Keratinocyte (primary cell): ENCODE measurements at places on chromosomes 13 and 19.

DNA sequence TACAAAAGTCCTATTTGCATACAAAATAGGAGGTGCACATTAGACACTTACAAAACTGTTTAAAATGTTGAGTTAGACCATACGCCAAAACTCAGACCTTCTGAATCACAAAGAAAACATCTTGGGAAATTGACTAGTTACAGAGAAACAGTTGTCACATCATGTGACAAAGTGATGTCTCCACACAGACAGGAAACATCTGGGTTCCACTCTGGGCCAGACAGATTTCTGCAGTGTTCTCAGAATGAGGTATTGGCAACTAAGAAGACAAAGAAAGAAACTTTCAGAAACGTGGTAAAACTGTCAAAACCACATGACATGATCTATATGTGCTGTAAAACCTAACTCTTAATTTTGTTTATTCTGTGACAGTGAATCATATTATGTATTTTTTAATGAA is 6.7 kb downstream of the ZNF793 start:
- DNase-seq: no peak

GRCh38 chr19:40465025-40465556 is 454 bp downstream of the BLVRB start:
- DNase-seq: no peak

DNA sequence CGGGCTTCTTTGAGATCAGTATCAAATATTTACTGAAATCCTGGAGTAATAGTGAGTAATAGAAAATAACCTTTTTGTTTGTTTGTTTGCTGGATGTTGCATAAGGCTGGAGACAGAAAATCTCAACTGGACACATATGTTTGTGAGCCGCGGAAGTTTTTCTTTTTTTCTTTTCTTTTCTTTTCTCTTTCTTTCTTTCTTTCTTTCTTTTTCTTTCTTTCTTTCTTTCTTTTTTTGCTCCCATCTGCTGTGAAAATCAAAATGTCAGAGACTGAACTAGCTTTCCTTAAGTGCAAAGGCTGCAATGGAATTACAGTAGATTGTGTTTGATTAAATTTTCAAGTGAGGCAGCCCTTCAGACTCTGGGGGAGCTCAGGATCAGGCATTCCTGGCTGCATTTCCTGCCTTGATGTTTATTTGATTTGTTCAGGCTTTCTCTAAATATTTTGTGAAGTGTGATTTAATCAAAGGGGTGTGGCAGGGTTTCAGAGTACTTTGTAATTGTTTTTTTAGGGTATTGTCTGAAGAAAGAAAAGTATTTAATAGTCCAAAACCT is 319 bp downstream of the FRY start:
- no peak for DNase-seq

GRCh38 chr19:3507371-3508120 is 1.4 kb downstream of the FZR1 start:
- DNase-seq: no peak

GRCh38 chr19:18436671-18437490 is 1.1 kb downstream of the ISYNA1 start:
- no peak for DNase-seq

DNA sequence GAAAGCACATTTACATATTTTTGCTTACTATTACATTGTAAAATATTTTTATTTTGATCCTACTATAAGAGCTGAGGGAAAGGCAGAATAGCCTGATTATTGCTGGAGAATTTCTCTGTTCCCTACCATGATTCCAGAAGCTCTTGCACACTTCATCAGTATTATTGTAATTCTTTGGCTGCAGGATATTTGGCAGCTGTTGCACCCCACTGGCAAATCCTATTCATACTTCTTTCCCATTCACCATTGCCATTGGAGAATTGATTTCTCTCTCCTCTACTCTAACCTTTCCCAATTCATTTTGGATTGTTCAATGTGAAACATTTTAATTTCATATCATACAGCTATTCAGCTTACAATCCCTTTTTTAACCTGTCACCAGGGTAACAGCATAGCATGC is 238.0 kb downstream of the GGACT start:
- DNase-seq: no peak

DNA sequence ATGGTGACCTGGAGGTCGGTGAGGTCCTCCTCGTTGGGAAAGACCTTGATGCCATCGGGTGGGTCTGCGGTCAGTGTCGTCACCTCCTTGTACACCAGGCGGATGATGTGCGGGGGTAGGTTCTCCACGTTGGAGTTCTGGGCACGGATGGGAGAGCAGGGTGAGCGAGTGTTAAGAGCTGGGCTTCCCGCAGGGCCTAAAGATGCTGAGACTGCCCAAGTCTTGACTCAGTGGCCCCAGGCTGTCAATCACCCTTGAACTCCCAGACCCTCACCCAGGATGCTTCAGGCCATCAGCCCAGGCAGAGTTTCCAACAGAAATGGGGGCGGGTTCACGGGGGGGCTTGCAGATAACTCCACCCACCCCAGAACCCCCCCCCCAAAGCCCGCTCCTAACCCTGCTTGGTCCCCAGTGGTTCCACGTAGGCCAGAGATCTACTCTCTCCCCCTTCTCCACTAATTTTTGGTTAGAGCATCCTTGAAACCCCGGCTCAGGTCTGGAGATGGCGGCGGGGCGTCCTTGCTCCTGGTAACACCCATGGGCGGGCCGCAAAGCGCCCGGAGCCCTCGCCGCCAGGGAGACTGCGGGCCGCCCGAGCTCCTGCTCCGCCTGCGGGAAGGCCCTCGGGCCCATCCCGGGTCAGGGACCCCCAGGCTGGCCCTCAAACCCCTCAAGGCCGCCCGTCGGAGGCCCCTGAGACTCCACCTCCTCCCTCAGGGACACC is 600 bp downstream of the UBE2S start:
- no peak for DNase-seq

- no peak for DNase-seq
Measured at GRCh38 chr19:16779539-16780163, 49.5 kb upstream of the SIN3B start.

GRCh38 chr13:37889102-37889501 is 19.5 kb upstream of the TRPC4 start:
- no peak for DNase-seq

GRCh38 chr13:70043685-70044084 is 63.9 kb upstream of the ATXN8OS start:
- DNase-seq: no peak

DNA sequence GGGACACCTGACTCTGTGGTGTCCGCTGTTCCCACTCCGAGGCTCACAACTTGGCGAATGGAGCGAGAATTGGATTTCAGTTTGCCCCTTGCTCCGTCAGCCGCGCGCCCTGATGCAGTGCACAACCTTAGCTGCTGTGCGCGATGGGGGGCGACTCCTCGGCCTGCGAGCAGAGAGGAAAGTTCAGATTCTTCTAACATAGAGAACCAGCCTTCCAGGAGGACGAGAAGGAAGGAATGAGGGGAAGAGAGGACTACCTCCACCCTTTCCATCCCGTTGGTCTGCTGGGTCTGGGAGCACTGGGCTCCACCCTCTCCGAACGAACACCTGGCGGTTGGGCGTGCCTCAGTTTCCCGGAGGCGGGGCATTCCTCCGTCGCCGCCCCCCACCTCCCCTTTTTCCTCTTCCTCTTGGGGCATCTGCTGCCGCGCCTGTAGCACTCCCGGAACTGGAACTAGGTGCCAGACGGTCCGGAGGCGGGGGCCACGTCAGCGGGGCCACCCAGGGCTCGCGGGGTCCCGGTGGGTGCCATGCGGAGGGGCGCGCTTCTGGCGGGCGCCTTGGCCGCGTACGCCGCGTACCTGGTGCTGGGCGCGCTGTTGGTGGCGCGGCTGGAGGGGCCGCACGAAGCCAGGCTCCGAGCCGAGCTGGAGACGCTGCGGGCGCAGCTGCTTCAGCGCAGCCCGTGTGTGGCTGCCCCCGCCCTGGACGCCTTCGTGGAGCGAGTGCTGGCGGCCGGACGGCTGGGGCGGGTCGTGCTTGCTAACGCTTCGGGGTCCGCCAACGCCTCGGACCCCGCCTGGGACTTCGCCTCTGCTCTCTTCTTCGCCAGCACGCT is at the start of gene KCNK6:
TSS of gene KCNK6 (plus strand) at position 425 of the 838 bp plus-strand sequence. CDS start at position 531, 106 bp downstream.
- DNase-seq: no peak

- peak; percentile 52 for DNase-seq
Measured at GRCh38 chr13:85497652-85498051, 301.6 kb downstream of the SLITRK6 start.

DNA sequence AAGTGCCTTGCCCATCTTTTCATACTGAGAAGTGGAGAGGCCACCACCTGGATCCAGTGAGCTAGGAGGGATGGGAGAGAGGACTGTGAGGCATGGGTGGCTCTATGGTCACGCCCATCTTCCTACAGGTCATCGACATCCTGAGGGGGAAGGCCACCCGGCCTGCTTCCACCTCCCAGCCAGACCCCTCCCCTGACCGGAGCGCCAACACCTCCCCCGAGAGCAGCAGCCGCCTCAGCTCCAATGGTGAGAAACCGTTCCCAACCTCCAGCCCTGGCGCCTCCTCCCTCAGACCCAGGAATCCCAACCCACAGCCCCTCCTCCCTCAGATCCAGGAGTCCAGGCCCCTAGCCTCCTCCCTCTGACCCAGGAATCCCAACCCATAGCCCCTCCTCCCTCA is 10.1 kb downstream of the BCL3 start:
- no peak for DNase-seq

DNA sequence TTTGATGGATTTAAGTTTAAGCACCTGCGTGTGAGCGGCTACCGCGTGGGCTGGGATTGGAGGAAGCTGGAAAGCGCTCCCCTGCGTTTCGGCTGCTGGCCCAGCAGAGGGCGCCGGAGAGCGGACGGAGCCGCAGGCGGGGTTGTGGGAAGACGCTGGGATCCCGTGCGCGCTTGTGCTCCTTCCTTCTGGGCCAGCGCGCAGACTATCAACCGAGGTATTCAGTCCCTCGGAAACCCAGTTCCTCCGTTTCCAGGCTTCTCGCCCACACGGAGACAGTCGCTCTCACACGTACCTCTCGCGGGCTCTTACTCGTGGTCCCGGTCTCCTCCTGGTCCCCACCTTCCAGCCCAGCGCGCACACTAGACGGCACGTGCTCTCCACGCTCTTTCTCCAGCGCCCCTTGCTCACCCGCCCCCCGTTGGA is 28.8 kb downstream of the EPN1 start:
- no peak for DNase-seq

- no peak for DNase-seq
Measured at GRCh38 chr19:41587101-41587837, 11.3 kb downstream of the CEACAM21 start.

GRCh38 chr13:92303428-92303827 is 905.0 kb downstream of the GPC5 start:
- no peak for DNase-seq

DNA sequence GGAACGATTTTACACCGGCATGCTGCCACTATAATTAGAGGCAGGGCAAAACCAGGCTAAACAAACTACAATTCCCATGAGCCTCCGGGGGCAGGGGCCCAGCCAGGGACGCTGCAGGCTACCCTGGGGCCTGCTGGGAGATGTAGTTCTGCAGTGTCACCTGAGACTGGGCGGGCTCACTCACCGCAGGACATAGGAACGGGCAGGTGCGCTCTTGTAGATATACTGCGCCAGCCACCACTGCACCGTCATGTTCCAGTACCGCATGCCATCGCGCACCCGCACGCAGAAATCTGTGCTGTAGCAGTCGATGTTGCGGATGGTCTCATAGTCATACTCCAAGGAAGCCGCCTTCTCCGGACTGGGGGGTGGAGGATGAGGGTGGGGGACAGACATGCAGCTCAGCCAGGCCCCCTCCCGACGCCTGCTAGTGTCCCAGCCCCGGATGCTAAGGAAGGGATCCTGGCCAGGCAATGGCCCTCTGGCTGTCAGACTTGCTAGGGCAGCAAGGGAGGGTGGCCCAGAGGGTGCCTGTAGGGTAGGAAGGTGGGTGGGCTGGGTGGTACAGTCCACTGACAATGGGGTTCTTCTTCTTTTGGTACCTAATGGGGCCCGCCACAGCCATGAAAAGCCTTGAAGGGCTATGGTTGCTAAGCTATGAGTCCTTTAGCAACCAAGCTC is 5.8 kb upstream of the TMC4 start:
- no peak for DNase-seq

DNA sequence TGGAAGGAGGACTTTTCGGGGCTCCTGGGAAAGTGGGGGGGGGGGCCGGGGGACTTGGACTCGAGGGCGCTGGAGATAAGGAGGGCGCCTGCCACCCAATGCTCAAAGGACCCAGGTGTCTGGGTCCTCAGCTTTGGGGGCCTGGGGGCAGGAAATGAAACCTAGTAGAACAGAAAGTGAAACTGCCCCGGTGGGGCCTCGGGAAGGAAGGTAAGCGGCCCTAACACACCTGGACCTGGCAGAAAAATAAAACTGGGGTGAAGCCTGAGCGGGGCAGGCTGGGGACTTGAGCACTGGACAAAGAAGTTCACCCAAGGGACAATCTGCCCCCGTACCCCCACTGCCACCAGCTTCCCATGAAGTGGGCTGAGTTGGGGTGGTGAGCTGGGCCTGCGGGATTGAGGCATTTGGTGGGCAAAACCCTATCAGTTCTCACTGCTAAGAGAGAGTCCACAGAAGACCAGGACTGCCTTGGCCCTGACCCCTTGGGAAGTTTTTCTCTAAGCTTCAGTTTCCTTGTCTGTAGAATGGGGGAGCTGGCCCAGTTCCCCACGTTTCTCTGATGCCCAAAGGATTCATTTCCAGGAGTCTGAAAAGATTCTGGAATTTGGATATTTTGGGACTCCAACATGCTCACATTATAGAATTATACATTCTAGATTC is 2.3 kb downstream of the PRKD2 start:
- DNase-seq: no peak

DNA sequence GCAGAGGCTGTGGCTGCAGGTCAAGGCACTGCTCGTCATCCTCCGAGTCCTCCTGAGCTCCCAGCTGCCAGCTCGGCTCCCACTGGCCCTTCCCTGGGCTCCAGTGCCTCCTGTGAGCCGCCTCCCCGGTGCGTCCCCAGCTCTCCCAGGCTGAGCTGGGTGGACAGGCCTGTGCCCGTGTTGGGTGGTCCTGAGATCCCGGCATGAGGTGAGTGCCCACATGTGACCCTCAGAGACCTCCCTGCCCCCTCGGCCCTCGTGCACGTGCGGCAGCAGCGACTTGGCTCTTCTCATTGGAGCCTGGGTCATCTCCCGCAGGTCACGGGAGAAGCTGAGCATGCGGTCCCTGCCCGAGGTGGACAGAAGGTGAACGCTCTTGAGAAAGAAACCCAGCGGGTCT is 15.4 kb downstream of the ADAT3 start:
- no peak for DNase-seq

- DNase-seq: no peak
Measured at GRCh38 chr13:51494156-51494555, 41.3 kb upstream of the INTS6 start.

GRCh38 chr19:4431808-4432674 is 25.6 kb downstream of the UBXN6 start:
- DNase-seq: no peak

GRCh38 chr19:38389101-38389925 is 816 bp downstream of the SPRED3 start:
- DNase-seq: no peak

GRCh38 chr13:111099290-111099689 is 15.8 kb upstream of the ARHGEF7 start:
- no peak for DNase-seq

GRCh38 chr19:5052945-5053485 is 84.1 kb downstream of the KDM4B start:
- DNase-seq: no peak
